ENCODE measurements at places on chromosomes 3 and 15.

GRCh38 chr15:73366766-73367623 lies 1.8 kb downstream of the HCN4 start:
- DNase-seq: no peak

DNA sequence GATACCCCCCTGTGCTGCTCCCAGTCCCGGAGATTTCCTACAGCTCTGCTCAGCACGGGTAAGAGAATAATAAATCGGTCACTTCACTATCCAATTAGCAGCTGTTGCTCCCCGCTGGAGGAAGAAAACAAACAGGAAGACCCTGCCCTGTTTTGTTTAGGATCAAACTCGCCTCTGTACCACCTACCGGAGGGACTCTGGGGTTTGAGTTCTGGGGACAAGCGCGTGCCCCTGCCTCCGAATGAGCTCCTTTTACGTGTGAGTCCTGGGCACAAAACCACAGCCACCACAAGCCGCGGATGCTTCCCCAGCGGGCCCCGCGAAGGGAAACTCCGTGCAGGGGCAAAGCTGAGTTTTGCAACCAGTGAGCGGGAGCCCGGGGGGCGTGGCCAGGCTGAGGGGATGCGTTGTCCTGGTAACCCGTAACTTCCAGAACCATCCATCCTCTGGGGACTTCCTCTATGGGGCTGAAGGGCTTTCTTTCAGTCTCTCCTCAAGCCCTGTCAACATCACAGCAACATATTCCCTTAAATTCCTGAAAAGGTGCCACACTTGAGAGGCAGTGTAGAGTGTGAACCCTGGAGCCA lies 315.7 kb upstream of the PROK2 start:
- DNase-seq: peak; percentile 73

DNA sequence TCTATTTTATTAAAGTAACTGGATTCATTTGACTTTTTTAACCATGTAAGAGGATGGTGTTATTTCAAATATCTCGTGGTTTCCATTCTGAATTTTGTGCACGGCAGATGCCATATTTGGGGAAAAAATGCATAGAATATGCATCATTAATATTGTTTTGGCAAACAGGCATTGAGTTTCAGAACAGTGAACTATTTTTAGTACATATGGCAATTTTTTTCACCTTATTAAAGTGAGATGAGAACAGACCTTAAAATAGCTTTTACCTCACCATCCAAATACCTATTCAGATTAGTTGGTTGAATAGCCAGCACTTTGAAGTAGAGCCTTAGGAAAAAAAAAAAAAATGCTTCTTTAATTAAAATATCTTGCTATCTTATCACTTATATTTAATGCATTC lies 117.3 kb upstream of the FLNB start:
- no peak for DNase-seq

GRCh38 chr3:65829228-65829627 lies 209.5 kb downstream of the MAGI1 start:
- DNase-seq: no peak

GRCh38 chr15:100472736-100473135 lies 56.0 kb downstream of the CERS3 start:
- DNase-seq: no peak

DNA sequence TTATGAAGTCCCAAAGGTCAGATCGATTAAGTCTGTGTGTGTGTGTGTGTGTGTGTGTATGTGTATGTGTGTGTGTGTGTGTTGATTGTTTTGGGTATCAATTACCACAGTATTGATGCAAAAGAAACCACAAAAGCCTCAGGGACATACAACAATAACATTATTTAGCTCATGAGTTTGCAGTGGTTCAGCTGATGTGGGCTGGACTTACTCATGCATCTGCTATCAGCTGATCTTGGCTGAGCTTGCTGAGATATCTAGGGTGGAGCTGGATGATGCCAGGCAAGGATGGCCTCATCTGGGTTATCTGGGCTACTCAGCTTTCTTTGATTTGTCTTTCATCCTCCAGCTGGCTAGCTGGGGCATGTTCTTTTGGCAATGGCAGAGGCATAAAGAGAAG lies 82.4 kb upstream of the PRR23C start:
- no peak for DNase-seq

DNA sequence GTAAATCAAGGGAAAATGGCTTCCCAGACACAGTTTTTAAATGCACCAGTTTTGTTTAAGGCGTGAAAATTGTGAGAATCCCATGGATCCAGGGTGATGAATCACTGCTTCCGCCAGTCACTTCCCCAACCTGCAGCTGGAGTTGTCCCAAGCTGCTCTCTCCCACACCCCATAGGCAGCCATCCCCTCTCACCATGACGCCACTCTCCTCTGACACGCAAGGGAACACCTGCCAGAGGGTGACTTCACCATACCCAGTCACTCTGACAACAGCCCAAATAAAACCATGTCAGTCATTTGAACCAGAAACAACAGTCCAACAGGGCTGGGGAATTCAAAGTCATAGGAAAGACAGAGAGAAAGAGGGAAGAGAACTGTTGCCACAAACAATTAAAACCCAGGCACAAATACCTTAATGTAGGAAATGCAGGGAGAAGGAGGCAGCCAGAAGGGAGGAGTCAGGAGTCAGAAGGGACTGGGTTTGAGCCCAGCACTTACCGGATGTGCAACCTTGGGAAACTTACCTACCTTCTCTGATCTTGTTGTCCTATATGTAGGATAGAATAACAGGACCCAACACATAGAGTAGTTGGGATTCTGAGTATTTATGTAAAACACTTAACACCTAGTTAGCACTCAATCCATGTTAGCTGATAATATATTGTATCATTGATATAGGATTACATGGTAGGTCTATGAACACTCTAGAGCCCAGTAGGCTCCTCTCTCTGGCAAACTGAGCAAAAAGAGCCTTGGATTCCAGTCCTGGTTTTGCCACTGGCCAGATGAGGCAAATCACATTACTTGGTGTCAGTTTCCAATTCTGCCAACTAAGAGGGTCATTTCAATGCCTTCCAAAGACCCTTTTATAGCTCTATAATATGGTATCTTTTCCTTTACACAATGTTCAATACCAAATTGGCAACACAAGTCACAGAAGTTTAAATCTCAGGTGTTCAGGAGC lies 326.3 kb upstream of the ICE2 start:
- DNase-seq: no peak

GRCh38 chr3:132256989-132257388 lies 60.2 kb upstream of the ACP3 start:
- no peak for DNase-seq

GRCh38 chr3:9441501-9442221 lies 44.2 kb downstream of the SETD5 start:
- DNase-seq: no peak

- DNase-seq: no peak
Observed at GRCh38 chr15:100801256-100801900, 78.3 kb upstream of the ALDH1A3 start.

Measured in stimulated activated CD8-positive, alpha-beta memory T cell treated with anti-CD3 and anti-CD28 coated beads, Interleukin-7, amount 100 ng/mL, for 4 hours (primary cell).